ENCODE measurements at places on chromosomes 12 and 14.
A peak's percentile ranks its signal among the peaks of the same experiment; 100 is the strongest.

DNA sequence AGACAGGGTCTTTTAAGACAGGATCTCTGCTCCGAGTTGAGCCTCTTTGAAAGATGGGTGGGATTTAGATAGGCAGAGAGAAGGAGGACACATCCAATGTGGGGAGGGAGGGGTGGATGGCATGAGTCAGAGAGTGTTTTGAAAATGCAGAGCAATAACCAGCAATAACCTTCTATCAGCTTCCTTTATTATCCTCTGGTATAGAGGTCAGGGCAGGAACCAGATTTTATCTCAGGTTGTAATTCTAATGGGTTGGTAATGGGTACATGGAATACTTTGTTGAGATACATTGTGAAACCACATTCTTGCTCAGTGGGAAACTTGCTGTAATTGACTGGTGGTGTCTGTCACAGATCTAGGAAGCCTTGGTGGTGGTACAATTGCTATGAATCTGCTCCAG, 37.6 kb upstream of the CCDC63 start:
- no peak for DNase-seq

DNA sequence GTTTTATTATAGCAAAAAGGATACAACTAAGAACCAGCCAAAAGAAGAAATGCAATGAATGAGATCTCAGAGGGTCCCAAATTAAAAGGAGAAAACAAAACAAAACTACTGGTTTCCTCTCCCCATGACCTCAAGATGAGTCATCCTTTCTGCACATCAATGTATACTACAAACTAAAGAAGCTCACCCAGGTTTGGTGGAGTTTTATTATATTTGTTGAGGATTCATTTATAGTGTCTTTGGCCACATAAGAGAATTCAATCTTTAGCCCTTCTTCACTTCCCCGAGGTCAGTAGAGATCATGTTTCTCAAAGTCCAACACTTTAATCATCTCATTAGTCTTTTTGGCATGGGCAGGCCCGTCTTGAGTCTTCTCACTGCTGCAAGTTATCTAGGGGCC, 210.6 kb downstream of the SLC6A15 start:
- no peak for DNase-seq

DNA sequence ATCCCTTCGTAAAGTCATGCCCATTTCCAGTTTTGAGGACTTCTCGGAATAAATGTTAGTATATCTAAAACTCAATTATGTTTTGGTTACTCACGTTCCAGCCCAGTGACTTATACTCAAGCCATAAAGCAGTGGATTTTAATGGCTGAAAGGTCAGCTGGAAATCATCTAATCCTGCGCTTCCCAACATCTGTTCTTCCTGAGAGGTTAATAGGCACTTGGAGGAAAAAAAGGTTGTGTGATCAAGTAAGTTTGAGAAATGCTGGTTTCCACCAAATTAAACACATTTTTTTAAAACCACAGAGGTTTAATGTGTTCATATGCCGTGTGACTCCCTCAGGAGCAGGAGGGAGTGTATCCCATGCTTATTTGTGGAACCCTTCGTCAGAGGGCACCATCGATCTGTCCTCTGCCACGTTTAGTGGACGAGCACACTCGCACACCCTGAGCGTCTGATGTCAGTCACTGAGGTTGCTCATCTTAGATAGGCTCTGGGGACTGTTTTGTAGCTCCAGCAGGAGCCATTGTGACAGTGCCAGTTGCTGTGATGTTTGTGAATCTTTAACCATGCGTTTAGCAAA, 41.4 kb downstream of the FBXL14 start:
- no peak for DNase-seq

GRCh38 chr12:78240827-78241226, 410.1 kb downstream of the NAV3 start:
- no peak for DNase-seq

- peak; percentile 37 for DNase-seq
Measured at GRCh38 chr12:83823386-83824045, 1089.1 kb downstream of the SLC6A15 start.

DNA sequence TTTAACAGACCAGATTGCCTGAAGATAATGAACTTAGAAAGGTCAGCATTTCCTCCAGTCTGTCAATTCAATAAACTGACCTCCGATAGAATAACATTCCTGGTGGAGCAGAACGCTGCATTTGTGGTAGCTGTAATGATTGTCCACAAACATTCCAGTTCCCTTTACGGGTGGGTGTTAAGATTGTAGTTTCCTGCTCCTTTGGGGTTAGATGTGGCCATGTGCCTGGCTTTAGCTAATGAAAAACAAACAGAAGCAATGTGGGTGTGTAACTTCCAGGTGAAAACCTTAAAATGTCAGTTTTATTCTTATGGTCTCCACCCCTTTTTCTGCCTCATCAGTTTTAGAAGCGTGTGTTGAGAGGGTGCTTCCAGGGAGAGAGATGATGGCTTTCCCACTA, 217.3 kb upstream of the CRY1 start:
- no peak for DNase-seq

Data from Ammon's horn (tissue), 1 donor.